ENCODE measurements at places on chromosomes 2 and 18. TPM values are rescaled to one million over a fixed set of nuclear protein-coding genes. Genes with fewer than 3 reads are reported as not detected.

DNA sequence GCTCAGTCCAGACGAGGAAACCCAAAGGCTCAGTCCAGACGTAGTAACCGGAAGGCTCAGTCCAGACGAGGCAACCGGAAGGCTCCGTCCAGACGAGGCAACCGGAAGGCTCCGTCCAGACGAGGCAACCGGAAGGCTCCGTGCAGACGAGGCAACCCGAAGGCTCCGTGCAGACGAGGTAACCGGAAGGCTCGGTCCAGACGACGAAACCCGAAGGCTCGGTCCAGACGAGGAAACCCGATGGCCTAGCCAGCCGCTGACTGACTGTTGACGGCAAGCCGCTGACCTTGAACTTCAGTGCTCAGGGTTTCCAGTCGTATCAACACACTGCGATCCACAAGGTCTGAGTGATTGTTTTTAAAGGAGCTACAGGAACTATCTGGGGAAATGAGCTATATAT lies 150.7 kb upstream of the TPO start:
- no peak for DNase-seq

DNA sequence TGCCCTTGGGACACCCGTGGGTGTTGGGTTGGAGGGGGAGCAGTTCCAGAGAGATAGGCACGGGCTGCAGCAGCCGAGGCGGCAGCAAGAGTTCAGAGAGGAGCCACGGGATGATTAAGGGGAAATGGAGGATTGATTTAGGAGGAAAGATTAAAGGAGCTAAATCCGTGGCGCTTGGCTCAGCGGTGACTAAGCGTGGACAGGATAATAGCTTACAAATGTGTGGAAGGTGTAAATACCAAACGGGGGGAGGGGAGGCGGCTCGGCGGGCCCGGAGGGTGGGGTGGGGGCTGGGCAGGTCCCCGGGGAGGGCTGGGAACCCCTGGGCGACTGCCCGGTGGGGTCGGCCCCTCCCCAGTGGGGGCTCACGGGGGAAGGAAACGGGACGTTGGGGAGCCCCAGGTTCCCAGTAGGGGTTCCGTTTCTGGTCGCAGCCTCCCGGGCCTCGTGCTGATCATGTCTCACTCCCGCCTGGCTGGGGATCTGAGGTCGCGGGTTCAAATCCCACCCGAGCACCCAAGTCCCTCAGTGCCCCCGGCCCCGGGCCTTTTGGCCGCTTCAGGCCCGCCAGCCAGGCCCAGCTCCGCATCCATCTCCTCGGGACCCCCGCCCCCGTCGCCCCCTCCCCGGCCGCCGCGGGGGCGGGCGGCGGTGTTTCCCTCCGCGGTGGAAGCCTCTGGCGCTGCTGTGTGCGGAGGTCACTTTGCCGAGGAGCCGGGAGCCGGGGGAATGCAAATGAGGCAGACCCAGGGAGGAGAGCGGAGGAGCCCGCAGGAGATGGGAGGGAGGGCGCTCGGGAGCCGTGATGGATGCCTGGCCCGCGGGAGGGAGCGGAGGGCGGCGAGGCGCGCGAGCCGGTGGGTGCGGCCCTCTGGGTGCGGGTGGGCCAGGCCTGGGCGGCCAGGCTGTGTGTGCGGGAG lies 8.1 kb downstream of the ASIC4 start:
- no peak for DNase-seq

- DNase-seq: no peak
Observed at GRCh38 chr2:222912117-222912516, 51.3 kb downstream of the ACSL3 start.

Gene ALPI
- not detected for total RNA-seq

Gene AMMECR1L
- total RNA-seq: 14.7 TPM

Gene NGEF
- total RNA-seq: 0.51 TPM

Measured in psoas muscle (tissue), 8 donors.